ENCODE measurements at places on chromosomes 13 and 19. TPM values are rescaled to one million over a fixed set of nuclear protein-coding genes. Genes with fewer than 3 reads are reported as not detected.

Gene GRK1
- total RNA-seq = 0.19 TPM

Gene APC2
- 0.02 TPM for total RNA-seq

Gene NAXD
- 23.3 TPM for total RNA-seq

Gene PEG3
- total RNA-seq = not detected

Gene FGF21
- total RNA-seq = not detected

Gene CFD
- total RNA-seq = 1.5 TPM

Gene SMIM44
- not detected for total RNA-seq

Gene TMC4
- total RNA-seq = 4.9 TPM

Gene ZNF888
- total RNA-seq = 7.7 TPM

Gene ZNF296
- 4.1 TPM for total RNA-seq

Gene S1PR4
- total RNA-seq = 162 TPM

- no peak for DNase-seq
These were observed 9.9 kb upstream of the MEX3D start for GRCh38 chr19:1577929-1578618.

- no peak for DNase-seq
These were observed 726.0 kb downstream of the UQCRFS1 start for GRCh38 chr19:28486926-28487325.

GRCh38 chr13:98454389-98454881, 122.5 kb downstream of the STK24 start:
- DNase-seq = no peak

GRCh38 chr13:98539666-98540065, 37.2 kb downstream of the STK24 start:
- no peak for DNase-seq

DNA sequence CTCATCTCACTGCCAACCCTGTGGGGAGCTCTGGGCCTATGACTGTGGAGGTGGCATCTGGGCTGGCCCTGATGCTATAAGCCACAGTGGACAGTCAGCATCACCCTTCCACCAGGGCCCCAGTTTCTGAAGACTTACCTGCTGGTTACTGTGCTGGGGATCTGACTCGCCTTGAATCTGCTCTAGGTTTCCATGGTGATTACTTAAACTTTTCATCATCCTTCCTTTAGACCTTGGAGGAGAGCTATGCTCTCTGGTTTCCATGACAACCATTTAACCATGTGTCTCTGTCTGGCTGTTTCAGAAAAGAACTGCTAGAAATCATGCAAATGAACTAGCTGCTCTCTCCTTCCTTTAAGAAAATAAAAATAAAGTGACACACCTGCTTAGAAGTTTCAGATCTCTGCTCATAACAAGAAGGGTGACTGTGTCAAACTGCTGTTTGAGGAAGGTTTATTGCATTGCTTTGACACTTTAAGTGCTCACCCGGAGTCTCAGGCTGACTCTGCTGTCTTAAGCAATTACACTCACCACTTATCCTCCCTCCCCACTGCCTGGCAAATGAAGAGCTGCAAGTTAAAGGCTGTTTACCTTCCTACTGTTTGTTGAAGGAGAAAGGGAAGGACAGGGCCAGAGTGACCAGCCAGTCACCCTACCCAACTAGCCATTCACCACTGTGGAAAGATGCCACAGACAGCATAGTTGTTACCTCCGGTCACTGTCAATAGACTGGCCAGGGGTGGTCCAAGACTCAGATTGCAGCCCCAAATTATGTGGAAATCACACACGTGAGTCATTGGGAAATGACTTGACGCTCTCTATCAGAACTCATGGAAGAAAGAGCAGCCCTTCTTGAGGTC, 87.6 kb downstream of the HSPH1 start:
- DNase-seq = peak; percentile 18

DNA sequence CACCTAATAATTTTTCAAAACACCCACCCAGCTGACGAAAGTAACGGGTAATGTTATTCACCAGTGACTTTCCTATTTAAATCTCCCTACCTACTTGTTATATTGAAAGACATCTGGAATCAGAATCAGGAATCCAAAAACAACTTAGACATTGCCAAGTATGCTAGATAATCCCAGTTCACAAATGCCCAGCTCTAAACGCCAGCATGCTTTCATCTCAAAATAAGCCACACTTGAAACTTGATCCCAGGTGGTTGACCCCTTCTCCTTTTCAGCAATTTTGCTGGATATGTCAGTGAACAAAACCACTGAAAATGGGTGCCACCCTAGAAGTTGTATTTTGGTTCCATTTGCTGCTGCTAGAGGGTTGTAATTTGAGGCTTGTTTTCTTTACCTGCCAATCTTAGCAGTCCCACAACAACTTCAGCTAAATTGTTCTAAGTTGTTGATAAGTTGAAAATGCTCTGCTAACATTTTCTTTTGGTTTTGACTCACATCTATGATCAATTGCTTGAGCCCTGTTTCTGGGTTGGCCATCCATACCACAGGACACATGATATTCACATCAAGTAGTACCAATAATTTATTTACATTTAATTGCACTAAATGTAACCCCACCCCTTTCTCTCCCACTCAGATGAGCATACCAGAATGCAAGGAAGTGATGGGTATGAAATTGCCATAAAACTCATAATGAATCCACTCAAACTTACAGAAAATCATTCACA, 66.4 kb downstream of the DCT start:
- no peak for DNase-seq

- no peak for DNase-seq
These were observed 27.3 kb downstream of the MYCBP2 start for GRCh38 chr13:77299587-77299986.

DNA sequence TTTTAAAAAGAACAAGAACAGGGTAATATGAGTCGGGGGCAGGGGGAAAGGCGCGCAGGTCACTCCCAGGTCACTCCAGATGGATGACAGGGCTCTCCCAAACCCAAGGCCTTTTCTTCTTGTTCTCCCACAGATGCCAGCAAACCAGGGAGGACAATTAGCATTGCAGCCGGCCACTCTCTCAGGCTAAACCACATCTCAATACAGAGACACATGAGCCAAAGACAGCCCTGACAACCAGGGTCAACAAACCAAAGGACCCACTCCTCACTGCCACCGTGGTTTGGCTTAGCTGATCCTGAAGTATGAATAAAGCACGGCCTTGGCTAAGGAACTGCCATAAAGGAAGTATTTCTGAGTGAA, 47.3 kb downstream of the LATS2 start:
- DNase-seq = no peak

DNA sequence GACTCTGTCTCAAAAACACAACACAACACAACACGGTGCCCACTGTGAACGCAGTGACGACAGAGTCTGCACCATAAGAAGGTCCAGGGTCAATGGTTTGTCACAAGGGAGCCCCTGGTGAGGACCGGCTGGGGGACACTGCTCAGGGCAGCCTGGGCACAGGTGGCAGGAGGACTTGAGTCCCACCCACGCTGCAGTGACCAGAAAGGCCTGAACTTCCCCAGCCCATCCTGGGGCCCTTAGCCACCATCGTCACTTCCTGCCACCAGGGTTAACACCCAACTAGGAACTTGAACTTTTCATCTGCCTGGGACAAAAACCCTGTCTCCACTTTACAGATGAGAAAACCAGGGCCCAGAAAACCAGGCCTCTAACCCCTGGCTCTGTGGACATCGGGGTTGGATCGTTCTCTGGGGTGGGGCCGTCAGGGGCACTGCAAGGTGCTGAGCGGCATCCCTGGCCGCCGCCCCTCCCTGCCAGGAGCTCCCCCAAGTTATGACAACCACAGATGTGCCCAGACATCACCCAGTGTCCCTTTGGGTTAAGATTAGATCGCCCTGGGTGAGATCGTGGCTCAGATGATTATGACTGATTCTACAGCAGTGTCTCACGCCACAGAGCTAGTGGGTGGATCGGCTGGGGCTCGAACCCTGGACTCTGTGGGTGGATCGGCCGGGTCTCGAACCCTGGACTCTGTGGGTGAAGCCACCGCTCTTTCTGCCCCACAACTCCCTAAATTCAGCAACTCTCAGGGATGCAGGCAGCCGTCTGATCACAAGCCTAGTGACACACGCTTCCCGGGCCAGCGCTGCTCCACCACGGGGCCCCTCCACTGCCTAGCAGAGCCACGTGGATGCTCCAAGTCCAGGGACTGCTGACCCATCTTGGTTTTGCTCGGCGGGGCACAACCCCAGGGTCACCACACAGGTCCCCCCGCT, 14.0 kb downstream of the MOB3A start:
- DNase-seq = peak; percentile 66

GRCh38 chr19:35162471-35163326, 8.2 kb downstream of the FXYD5 start:
- DNase-seq = no peak

DNA sequence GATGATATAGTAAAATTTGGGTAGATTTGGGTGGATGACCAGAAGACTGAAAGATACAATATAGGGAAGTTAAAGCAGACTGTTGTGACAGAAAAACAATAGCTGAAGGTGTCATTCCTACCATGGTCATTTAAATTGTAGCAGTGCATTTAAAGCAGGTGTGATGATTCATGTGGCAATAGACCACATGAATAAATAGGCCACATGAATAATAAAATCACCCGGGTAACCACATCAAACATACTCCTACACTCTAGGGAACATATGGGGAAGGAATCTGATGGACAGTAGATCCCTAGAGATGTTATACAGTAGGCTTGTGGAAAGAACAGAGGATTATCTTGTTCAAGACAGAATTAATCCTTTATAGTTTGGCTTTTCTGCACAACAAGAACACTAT, 392.6 kb downstream of the SLITRK5 start:
- no peak for DNase-seq

DNA sequence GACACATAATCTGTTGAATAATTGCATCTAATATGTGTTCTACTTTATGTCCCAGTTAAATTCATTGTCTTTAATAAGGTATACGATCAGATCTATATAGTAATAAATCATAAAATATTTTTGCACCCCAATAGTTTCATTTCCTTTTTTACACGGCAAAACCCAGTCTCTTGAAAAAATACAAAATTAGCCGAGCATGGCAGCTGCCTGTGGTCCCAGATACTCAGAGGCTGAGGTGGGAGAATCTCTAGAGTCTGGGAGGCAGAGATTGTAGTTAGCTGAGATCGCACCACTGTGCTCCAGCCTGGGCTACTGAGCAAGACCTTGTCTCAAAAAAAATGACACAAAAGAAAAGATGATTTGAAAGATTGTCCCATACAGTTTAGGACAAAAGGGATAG, 52.3 kb upstream of the PARP4 start:
- no peak for DNase-seq

DNA sequence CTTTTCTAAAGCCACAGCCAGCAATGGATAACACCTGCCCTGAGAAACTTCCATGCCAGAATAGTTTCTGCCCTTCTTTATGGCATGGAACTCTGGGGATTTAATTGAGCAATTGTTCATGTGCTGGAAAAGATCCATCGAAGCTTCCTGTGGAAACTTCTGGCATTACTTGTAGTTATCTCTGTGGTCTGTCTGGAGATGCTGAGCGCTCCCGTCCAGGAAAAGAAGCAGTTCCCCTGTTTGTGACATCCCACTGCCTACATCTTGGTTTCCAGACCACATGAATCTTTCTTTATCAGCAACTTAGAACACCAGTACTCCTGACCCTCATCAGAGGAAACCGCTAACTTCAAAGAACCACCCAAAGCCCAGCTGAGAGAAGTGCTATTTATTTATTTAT, 24.6 kb downstream of the FLT1 start:
- DNase-seq = no peak

- DNase-seq = no peak
These were observed 306.4 kb downstream of the KLF5 start for GRCh38 chr13:73365252-73365651.

GRCh38 chr13:65336916-65337315, 1893.2 kb downstream of the PCDH9 start:
- DNase-seq = no peak

DNA sequence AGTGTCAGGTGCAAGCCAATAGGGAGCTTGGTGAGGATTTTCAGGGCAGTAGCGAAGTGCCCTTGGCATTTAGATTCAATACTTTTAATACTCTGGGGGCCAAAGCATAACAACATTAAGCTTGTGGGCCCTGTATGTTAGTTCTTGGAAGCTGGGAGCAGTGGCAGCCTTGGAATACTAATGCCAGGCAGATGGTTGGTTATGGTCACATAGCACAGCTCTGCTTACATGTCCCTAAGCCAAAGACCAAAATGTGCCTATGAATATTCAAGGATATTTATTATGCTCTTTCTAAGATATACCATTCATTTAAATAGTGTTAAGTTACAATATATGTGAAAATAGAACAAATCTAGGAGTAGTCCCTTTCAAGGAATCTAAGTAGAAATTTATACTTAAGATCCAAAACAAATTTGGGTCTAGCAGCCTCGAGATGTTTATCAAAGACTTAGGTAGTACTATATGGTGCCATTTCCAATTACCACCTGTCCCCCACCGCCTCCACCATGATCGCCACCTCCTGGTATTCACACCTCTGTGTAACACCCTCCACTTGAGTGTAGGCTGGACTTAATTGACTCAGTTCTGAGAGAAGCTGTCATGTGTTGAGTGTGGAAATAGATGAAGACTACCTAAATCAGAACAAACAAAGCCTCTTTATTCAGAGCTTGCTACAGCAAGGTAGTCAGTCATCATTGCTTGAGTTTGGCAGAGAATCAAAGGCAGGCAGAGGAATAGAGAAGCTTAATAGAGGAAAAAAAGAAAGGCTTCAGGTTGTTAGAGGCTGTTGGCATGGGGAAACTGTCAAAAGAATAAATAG, 261.0 kb downstream of the GPC5 start:
- no peak for DNase-seq

- DNase-seq = no peak
These were observed 202.7 kb downstream of the SHISA2 start for GRCh38 chr13:25848812-25849745.

- DNase-seq = no peak
These were observed 156.4 kb downstream of the KCTD15 start for GRCh38 chr19:33953023-33953422.

- DNase-seq = no peak
These were observed 62.2 kb downstream of the UNC13A start for GRCh38 chr19:17625980-17626379.

DNA sequence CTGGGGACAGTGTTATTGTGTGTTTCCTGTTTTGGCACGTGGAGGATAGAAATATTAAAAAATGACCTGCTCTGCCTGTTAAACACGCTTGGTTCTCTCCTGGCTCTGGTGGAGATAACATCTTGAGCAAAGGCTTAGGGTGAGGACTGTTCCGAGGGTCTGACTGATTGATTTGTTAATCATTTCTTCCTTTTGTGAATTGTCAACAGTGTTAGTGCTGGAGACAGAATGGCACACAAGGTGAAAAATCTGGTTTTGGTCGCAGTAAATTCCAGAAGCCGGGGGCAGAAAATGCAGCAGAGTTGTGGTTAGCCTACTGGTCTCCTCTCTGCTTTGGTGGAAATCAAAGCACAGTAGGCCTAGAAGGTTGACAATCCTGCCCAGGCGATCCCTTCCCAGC, 163.6 kb downstream of the FGF9 start:
- no peak for DNase-seq

GRCh38 chr19:43914051-43914450, 21.0 kb downstream of the ZNF45 start:
- DNase-seq = no peak

Measured in activated CD4-positive, alpha-beta T cell treated with anti-CD3 and anti-CD28 coated beads, Interleukin-2, amount 10 ng/mL, durations not matched to agents 7 days and 5 days (primary cell).